ENCODE measurements at places on chromosomes 6 and 20.

GRCh38 chr6:39617026-39617425, 108.2 kb downstream of the KIF6 start:
- DNase-seq: no peak

DNA sequence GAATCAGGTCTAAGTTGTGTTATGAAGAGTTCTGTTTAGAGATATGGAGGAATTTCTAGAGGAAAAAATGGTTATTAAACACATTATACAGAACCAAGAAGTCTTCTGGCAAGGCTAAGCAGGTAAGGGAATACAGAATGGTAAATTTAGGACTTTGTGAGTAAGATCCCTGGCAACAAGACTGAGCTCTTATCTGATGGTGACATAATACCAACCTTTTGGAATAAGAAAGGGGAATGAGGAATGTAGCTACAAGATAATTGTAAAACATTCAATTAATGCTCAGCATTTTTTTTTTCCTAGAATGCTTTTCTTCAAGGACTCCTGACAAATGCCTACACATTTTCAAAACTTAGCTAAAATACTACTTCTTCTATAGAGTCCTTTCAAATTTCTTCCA, 51.8 kb downstream of the CYB5R4 start:
- no peak for DNase-seq

DNA sequence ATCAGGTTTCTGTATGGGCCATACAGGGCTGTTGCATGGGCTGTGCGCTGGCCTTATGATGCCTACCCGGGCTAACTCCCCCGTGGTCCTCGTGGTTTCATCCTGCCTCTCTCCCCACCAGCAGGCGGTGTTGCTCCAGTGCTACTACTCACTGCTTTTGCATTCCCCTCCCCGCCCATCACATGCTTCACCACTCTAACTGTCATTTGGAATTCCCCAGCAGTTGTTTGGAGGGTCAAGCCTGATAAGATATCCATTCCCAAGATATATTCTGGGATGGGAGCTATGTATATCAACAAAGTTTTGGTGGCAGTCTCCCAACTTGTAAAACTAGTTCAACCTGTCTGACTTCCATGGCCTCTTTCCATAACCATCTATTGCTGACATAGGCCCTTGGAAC, 233.2 kb upstream of the SOX4 start:
- DNase-seq: no peak

GRCh38 chr6:76221525-76221924, 149.1 kb upstream of the IMPG1 start:
- DNase-seq: no peak

DNA sequence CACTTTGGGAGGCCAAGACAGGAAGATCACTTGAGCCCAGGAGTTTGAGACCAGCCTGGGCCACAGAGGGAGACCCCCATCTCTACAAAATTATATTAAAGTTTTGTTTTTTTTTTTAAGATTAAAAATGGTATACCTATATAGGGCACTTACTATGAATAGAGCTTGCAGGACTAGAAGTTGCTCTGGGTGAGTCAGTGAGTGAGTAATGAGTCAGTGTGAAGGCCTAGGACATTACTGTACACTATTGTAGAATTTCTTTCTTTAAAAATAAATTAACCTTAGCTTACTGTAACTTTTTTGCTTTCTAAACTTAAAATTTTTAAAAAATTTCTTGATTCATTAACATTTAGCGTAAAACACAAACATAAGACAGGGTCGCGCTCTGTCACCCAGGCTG, 29.7 kb downstream of the STK35 start:
- no peak for DNase-seq

DNA sequence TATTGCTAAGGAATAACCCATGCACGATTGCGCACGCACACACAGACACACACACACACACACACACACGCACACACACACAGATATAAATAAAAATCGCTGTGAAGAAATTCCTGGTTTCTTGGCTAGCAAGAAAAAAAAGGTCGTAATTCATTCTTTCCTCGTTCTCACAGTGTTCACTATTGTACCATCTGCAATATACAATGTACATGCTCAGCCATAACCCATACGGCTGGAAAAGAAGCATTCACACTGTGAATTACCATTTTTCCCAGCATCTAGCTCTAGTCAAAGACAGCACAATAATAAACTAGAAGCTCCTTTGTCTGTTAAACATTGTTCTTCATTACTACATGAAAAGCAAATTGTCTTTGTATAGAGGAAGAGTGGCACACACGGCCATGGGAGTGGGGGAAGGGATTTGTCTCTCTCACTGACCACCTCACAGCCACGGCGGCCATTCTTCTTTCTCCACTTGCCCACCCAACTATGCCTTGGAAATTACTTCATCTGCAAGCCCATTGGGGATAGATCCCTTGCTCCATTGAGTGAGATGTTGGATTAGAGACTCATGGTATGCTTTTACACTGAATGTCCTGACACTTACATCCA, 115.3 kb upstream of the ID4 start:
- no peak for DNase-seq

DNA sequence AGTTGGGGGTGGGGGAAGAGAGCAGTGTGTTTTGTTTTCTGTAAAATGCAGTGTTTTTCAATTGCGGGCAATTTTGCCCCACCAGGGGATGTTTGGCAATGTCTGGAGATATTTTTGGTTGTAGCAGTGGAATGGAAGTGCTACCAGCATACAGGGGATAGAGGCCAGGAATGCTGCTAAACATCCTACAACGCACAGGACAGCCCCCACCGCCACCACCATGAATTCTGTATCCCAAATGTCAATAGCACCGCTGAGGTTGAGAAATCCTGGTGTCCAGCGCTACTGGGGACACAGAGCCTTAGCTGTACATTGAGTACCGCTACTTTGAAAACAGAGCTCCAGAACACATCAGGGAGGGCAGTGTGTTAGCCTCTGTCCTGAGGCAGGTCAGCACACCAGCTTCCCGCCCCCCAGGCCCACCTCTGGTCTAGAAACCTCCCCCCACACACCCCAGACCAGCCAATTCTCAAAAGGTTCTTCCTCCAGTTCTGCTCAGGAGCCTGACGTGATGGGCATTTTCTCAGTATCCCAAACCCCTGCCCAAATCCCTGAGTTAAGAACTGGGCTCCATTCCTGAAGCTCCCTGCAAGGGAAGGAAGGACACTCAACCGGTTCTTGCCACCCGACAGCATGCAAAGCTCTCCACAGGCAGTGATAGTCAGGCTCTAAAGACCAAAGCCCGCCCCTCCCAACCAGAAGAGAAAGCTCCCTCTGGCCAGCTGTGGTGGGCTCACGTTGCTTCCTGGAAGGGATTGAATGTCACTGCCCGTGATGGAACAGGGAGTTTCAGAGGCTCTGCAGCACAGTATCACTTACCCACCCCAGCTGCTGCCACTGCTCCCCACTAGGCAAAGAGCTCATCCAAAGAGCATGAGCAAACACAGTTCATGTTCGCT, 321.5 kb upstream of the JARID2 start:
- DNase-seq: no peak

DNA sequence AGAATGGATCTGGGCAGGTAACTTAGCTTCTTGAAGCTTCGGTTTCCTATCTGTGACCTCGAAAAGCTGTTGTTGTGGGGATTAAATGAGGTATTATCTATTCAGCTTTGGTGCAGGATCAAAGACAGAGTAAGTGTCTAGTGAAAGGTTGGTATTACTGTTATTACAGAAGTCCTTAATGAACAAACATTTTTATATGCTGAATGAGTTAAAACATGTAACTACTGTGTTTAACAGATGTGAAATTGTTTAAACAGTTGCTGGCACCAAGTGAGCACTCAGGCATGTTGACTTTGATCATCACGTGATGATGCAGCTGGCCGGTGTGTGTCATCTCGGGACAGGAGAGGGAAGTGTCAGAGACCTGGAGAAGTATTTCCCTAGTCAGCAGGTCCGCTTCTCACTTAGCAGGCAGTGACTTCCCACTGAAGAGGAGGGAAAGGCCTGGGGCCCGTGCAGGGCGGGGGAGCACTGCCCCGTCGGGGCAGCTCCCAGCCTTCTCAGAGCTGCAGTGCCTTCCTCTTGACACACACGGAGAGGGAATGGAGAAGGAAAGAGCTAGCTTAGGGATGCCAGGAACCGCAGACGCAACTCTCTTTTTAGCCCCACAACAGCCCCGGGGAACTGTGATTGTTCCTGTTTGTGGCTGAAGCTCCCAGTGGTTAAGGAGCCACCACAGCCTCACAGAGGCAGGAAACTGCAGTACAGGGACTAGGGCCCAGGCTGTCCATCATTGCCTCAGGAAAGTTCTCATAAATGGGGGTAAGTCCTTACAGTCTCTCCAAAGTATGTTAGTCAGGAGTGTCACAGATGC, 18.0 kb downstream of the TUBB2A start:
- no peak for DNase-seq

DNA sequence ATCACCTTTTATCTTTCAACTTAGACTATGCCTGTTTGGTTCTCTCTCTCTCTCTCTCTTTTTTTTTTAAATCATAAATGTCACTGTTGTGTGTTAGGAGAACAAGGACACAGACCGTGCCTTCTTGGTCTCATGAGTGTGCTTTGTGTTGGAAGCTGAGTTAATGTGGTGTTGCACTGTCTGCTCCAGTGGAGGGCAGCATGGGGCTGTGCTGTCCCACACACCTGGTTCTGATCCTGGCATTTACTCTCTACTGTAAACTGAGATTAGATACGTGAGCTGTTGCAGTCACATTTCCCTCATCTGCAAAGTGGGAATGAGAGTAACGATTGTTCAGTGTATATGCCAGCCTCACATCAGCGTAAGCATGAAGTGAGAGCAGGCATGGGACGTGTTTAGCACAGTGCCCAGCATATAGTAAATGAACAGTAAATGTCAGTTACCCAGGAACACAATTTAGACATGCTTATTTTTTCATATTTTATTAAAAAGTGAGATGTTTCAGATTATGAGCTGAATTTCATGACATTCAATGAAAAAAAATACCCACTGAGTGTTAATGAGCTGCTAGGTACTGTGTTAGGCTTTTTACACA, 161.1 kb downstream of the FARS2 start:
- DNase-seq: no peak

DNA sequence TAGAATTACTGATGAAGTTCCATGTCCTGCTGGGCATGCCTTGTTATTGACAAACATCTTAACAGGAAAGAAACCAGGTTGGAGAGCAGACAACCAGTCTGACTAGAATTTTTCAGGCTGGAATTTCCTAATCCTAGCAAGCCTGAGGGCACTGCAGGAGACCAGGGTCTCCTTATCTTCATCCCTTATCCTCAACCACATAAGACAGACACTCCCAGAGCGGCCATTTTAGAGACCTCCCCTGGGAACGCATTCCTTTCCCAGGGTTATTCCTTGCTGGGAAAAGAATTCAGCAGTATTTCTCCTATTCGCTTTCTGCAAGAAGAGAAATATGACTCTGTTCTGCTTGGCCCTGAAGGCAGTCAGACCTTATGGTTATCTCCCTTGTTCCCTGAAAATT, 803.7 kb downstream of the GRIK2 start:
- no peak for DNase-seq

DNA sequence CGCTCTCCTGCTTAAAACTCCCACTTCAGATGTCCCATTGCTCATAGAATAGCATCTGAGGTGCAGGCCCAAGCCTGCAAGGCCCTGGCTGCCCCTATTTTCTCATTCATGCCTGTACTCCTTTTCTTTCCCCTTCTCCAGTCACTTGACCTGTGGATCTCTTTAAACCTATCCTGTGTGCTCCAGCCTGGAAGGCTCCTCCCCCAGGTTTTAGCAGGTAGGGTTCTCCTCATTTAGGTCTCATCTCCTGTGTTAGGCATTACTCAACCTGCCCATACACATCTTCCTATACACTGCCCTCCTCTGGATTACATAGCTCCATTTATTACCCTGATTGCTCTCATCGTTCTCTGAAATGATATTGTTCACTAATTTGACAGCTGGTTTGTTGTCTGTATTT, 185.3 kb downstream of the BACH2 start:
- no peak for DNase-seq

GRCh38 chr6:52544602-52545405, 32.1 kb downstream of the TRAM2 start:
- DNase-seq: no peak

DNA sequence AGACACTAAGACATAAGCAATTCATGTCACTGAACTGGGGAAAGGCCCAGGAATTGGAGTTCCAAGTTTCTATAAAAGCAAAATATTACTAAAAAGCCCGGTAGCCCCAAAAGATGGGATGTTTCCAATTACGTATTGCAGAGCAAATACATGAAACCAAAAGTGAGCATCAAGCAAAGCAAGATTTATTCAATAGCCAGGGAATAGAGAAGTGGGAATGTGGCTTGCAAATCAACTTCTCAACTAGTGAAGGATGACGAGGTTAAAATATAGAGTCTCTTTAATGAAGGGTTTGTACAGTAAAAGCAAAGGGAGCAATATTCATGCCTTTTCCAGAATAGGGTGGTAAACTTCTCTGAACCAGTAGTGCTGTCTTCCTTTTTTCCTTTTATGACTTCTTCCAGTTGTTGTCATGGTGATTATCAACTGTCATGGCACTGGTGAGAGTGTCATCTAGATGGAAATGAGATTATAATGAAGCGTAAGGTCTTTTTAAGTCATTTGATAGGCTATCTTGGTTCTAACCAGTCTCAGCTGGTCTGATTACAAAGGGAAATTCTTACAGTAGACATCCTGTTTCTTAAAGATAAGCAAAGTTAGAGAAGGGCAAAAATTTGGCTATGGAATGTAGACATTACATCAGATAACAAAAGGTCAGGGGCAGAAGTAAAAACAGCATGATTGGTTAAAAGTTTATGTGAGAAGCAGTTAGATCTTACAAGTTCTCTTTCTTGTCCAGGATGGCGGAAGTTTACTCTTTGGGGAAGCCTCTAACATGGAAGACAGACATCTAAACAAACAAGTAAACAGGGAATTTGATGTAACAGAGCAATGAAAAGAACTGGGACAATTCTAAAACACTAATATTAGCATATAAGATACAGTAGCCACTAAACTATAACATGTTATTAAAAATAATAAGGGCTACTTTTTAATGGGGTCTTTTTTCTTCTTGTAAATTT, 96.9 kb downstream of the TBX18 start:
- DNase-seq: no peak

DNA sequence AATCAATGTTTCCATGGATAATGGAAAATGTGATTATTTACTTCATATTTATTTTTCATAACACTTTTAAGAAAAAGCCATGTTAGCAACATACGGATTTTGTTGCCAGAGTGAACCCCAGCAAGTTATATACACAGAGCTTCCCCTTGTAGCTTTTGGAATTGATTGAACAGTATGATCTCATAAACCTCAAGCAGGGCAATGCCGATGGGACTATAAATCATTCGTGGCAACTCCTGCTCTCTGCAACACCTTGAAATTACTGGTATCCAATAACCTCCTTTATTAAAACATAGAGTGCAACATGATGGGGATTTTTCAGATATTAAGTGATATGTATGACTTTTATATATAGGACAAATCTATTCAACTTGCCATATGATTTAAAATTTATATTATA, 428.5 kb downstream of the KHDRBS2 start:
- no peak for DNase-seq

GRCh38 chr6:39053016-39053624, 4.5 kb downstream of the GLP1R start:
- no peak for DNase-seq

- no peak for DNase-seq
Observed at GRCh38 chr20:37356387-37356786, 10.4 kb downstream of the SRC start.
